ENCODE measurements at places on chromosomes 5 and 9.

DNA sequence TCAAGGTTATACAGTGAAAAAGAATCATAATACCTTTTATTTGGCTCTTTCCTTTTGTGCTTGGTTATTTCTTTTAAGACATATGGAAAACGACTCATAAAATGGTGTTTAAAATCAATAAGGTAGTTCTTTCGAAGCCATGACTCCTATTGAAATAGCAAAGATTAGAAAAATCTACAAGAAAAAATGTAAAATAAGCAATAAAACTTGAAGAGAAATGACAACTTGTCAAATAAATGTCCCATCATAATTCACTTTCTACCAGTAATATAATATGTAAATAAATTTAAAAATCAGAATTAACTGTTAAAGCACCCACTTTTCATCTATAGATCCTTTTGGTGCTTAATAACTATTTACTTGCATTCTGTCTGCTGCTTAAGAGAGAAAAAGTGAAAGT, 12.5 kb downstream of the TEX10 start:
- no peaks in the 10 kb centered on the region for H3K27me3 ChIP-seq
- no peaks in the 10 kb centered on the region for H3K4me1 ChIP-seq
- DNase-seq, result no peak

- H3K36me3 ChIP-seq, result no peaks in the 10 kb centered on the region
- H3K27ac ChIP-seq, result no peak overlapping the region
- H3K4me1 ChIP-seq, result no peaks in the 10 kb centered on the region
- no peaks in the 10 kb centered on the region for H3K27me3 ChIP-seq
- no peak for DNase-seq
- H3K4me3 ChIP-seq, result no peak overlapping the region
Measured at GRCh38 chr5:180915924-180916323, 17.0 kb downstream of the BTNL8 start.

DNA sequence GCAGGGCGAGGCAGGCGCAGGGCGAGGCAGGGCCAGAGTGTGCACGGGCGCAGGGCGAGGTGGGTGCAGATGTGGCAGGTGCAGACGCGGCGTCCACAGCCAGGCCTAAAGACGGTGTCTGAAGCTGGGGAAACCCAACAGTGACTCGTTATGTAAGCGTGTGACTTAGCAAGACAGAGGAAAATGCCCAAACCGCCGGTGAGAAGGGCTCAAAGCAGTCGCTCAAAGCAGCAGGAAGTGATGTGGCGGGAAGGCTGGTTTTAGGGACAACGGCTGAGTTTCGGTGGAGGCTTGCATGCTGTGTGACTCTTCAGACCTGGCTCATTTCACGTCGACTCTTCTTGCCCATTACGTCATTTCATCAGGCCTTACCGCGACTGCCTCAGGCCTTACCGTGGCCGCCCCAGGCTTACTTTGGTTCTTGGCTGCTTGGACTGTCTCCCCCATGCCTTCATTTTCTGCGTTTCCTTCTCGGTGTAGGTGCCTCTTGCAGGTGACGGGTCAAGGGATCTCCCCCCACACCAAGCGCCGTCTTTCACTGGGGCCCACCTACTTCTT, 50.5 kb upstream of the EXOC3 start:
- DNase-seq, result peak; percentile 31
- H3K36me3 ChIP-seq, result no peaks in the 10 kb centered on the region
- no peak overlapping the region for H3K4me3 ChIP-seq

- no peak overlapping the region for H3K27ac ChIP-seq
- no peaks in the 10 kb centered on the region for H3K27me3 ChIP-seq
- no peaks in the 10 kb centered on the region for H3K4me1 ChIP-seq
Measured at GRCh38 chr9:102950346-102950745, 44.8 kb upstream of the CYLC2 start.

- H3K36me3 ChIP-seq, result no peaks in the 10 kb centered on the region
- peaks cover 5% of the 10 kb centered on the region for H3K4me1 ChIP-seq
- DNase-seq, result peak; percentile 89
- H3K4me3 ChIP-seq, result no peak overlapping the region
- H3K27ac ChIP-seq, result no peak overlapping the region
Measured at GRCh38 chr5:124824637-124825158, 78.3 kb upstream of the ZNF608 start.

- DNase-seq, result no peak
- no peak overlapping the region for H3K27ac ChIP-seq
- no peaks in the 10 kb centered on the region for H3K27me3 ChIP-seq
- H3K4me3 ChIP-seq, result no peak overlapping the region
- peaks cover 22% of the 10 kb centered on the region for H3K4me1 ChIP-seq
Measured at GRCh38 chr5:73214996-73215395, 42.0 kb downstream of the TMEM174 start.
